Jurkat, Clone E6-1 (cell line): ENCODE measurements at places on chromosomes 12 and 14.

DNA sequence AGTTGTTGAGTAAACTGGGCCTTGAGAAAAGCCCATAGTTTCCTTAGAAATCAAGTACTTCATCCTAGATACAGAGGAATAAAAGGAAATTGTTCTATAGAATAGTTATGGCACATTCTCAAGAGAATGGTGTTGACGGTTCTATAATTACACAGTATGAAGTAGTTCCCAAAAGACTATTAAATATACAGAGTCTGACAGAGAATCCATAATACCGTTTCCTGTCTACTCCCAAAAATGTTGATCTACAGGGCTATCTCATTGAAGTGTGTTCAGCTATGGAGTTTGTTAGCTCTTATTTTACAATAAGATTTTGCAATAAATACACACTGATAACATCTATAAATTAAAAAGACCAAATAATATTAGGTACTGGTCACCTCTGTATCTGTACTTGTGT is 799.7 kb downstream of the RPS29 start:
- DNase-seq = no peak

- DNase-seq = no peak
Measured at GRCh38 chr12:107233551-107233950, 140.2 kb upstream of the CRY1 start.

GRCh38 chr12:114415525-114415868 is 9.6 kb upstream of the TBX5 start:
- no peak for DNase-seq

- peak; percentile 9 for DNase-seq
Measured at GRCh38 chr12:127383281-127383680, 883.7 kb upstream of the TMEM132C start.

DNA sequence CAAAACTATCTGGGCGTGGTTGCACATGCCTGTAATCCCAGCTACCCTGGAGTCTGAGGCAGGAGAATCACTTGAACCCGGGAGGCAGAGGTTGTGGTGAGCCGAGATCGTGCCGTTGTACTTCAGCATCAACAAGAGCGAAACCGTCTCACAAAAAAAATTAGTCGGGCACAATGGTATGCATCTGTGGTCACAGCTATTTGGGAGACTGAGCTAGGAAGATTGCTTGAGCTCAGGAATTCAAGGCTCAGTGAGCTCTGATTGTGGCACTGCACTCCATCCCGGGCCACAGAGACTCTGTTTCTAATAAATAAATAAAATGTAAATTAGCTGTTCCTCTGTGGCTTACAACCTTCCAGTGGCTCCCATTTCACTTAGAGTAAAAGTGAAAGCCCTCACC is 28.0 kb downstream of the RCOR1 start:
- no peak for DNase-seq

- no peak for DNase-seq
Measured at GRCh38 chr12:108307006-108307405, 32.1 kb downstream of the CMKLR1 start.

GRCh38 chr14:52911904-52912303 is 38.9 kb downstream of the FERMT2 start:
- no peak for DNase-seq

DNA sequence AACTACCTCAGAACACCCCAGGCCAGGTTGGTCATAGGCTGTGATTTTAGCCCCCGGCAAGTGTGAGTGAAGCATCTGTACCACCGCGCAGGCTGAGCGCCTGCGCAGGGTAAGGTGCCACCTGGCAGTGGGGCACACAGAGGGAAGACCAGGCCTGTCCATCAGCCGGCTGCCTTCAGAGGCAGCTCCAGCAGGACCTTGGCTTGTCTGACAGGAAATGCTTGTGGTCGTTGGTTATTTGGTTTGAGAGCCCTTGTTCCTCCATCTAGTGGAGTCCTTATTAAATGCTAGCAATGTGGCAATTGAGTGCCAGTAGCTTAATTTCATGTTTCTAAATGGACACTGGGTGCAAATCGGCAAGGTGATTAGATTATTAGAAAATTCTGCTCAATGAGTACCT is 27.5 kb downstream of the SLC25A29 start:
- no peak for DNase-seq

- peak; percentile 70 for DNase-seq
Measured at GRCh38 chr14:73741876-73742519, 27.8 kb upstream of the PNMA1 start.

DNA sequence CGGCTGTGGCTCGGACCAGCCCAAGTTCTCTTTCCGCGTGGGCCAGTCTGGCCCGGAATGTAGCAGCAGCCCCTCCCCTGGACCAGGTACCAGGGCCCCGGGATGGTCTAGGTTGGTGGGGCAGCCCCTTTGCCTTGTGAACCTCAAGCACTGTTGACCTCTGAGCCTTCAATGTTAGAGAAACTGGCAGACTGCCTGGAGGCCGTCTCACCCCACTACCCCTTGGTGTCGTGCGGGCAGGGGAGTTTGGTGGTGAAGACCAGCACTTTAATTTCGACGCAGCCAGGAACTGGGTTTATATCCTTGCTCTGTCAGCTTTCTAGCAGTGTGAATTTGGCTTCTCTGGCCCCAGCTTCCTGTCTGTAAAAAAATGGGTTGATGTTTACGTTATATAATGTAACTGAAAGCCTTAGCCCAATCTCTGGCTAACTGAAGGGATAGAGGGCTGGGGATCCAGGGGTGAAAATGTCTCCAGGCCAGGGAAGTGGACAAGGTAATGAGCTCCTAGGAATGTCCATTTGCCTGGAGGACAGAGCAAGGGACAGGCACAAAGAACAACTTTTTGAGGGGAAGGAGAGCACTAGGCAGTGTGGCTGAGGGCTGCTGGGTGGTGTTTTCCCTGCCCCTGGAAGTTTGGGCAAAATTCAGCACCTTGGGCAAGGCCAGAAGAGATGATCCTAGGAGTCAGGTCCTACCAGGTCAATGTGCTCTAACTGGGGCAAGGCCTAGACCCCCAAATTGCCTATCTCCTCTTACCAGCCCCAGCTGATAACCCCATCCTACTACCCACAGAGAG is 11.4 kb downstream of the MCRS1 start:
- DNase-seq = no peak

GRCh38 chr12:65170209-65170881 is 962 bp downstream of the LEMD3 start:
- DNase-seq = no peak

- no peak for DNase-seq
Measured at GRCh38 chr14:69274321-69274720, 14.4 kb downstream of the GALNT16 start.

DNA sequence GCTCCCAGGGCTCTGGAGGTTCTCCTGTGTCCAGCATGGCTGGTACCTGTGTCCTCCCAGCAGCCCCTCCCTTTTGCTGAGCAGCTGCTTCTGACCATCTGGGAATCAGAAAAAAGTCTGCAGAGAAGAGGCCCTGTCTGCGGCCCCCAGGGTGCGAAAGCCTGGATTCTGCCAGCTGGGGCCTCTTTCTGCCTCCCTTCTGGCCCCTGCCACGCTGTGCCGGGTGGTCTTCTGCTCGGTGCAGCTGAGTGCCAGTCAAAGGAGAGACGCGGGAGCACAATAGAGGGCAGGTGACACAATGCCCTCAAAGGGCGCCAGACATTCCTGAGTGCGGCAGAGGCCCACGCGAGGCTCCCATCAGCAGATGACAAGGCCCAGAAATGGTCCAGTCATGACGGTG is 12.6 kb downstream of the BTBD6 start:
- no peak for DNase-seq

- peak; percentile 97 for DNase-seq
Measured at GRCh38 chr14:100065942-100066574, 836 bp downstream of the EVL start.

DNA sequence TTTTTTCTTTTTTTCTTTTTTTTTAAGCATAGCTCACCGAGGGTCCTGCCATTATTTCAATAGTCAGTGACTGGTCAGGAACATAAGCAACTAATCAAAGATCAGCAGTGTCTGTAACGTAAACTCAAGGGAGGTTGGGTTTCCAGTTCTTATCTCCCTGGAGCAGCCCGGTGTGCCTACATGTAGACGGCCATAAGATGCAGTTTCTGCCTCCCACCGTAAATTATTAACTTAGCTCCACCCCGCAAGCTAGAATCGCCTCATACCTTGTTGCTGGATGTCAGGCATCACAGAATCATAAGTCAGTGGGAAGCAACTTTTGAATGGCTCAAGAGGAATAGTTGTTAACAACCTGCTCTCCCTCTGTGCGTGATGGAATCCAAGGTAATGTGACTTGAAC is at the start of gene MYO1H:
Gene MYO1H (plus strand): TSS at position 312 of the 400 bp plus-strand sequence. CDS start 61 bp downstream, at position 373.
- no peak for DNase-seq

- peak; percentile 37 for DNase-seq
Measured at GRCh38 chr14:99945732-99946651, 119.2 kb upstream of the EVL start.

DNA sequence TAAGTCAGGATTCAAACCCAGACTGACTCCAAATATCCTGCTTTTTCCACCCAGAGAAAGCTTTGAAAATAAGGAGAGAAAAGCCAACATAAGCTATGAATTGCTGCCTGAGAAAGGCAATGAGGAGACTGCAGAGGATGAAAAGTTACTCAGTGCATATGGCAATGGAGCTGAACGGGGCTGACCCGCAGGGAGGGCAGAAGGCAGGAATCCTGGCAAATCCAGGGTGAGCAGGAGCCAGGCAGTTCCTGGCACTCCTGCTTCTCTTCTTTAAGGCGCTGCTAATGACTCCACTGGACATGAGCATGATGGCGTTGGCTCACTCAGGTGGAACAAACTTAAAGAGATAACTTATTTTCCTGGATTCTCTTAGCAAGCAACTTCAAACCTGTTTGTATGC is 95.2 kb upstream of the TMCC3 start:
- DNase-seq = no peak

DNA sequence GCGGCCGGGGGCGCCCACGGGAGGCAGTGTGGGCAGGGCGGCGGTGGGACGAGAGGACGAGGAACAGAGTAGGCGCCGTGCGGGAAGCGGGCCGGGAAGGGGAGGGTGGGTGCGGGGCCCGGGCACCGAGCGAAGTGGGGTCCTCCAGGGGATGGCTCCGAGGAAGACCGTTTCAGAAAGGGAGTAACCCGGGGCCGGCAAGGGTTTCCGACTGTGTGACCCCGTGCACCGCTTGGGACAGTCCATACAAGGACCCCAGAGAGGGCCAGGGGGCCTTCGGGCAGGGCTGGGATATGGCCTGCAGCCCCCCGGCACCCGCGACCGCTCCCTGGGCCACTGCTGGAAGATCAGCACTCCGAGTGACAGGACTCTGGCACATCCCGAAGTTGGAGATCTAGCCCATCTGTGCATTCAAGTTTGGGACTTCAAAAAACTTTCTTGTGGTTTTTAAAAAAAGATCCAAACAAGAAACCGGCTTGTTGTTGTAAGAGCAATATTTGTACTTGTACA is 448 bp downstream of the TSPAN9 start:
- no peak for DNase-seq

DNA sequence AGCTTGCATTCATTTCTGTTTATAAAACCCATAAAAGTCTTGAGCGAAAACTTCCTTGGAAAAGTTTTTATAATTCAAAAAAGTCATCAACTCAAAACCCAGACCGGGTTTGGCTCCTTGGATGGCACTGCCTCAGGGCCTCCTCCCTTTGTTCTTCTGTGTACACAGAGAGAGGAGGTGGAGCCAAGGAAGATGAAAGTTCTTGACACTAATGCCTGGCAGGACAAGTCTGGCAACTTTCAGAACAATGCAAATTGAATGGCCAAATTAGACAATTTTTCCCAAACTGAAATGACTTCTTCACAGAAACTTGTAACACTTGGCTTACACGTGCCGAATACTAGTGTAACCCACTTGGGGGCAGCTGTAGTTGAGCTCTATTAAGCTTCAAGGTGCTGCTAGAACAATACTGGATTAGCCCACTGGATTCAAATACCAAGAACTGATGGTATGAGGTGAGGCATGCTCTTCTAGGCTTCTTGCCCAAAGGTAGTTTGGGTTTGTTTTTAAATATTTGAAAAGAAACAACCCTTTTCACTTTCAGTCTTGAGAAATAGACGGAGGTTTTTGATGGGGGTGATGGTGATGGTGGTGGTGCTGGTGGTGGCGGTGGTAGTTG is 86.6 kb upstream of the FRMD6 start:
- DNase-seq = peak; percentile 18

DNA sequence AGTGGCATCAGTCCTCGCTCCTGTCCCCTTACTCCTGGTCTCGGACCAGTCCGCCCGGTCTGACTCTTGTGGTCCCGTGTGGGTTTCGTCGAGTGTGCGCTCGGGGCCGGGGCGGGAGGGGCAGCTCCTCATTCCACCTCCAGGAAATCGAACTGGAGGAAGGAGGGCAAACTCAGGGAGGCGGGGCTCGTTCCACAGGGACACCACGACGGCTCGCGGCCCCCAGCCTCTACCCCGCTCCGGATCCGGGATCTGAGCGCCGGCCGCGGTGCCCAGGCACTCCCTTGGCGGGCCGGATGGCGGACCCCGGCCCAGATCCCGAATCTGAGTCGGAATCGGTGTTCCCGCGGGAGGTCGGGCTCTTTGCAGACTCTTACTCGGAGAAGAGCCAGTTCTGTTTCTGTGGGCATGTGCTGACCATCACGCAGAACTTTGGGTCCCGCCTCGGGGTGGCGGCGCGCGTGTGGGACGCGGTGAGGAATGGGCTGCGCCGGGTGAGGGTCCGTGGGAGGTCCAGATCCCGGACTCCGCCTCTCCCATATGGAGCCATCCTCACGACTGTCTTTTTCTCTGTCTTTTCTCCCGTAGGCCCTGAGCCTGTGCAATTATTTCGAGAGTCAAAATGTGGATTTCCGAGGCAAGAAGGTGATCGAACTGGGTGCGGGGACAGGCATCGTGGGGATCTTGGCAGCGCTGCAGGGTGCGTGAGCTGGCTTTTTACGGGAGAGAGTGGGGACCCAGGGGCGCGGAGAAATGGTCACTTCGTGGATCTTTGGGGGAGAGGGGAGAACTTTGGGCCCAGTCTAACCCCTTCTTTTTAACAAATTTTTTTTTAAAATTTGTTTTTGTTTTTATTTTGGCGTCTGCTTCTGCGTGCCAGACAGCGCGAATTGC is at the start of gene EEF1AKMT3:
Gene EEF1AKMT3 (plus strand): TSS at position 186 of the 894 bp plus-strand sequence. CDS start 111 bp downstream, at position 297.
- DNase-seq = no peak

- DNase-seq = no peak
Measured at GRCh38 chr12:76688631-76689030, 75.3 kb upstream of the ZDHHC17 start.

GRCh38 chr12:112304436-112304835 is 77.8 kb downstream of the HECTD4 start:
- no peak for DNase-seq

- no peak for DNase-seq
Measured at GRCh38 chr12:107684029-107684795, 1.4 kb upstream of the PWP1 start.

DNA sequence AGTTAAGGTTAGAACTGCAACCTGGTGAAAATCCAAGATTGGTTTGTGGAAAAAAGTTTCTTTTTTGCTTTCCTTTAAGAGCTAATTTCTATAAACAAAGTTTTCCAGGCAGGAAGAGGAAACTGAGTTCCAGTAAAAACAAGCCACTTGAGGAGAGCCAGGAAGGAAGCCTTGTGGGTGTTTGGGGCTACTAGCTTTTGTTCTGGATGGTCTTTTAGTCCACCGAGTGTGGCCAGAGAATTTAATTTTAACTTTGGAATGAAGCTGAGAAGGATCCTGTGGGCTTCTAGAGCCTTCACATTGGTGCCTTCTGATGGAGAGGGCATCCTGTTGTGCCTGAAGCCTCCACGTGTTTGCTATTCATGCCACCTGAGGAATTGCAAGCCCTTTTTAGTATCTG is 327.9 kb downstream of the C12orf75 start:
- DNase-seq = no peak
